ENCODE measurements at places on chromosomes 3 and 15.

GRCh38 chr3:22937536-22937935 lies 265.6 kb upstream of the UBE2E2 start:
- no peak for DNase-seq

GRCh38 chr3:159166899-159167586 lies 365.2 kb downstream of the MFSD1 start:
- no peak for DNase-seq

GRCh38 chr15:61856295-61856694 lies 204.0 kb downstream of the VPS13C start:
- DNase-seq, result no peak

GRCh38 chr15:56291741-56292140 lies 48.1 kb upstream of the RFX7 start:
- no peak for DNase-seq

- DNase-seq, result no peak
Observed at GRCh38 chr15:68809517-68809916, 11.2 kb downstream of the ANP32A start.

- no peak for DNase-seq
Observed at GRCh38 chr3:139745831-139746230, 68.1 kb upstream of the NMNAT3 start.

- no peak for DNase-seq
Observed at GRCh38 chr15:92580521-92580920, 75.1 kb downstream of the FAM174B start.

GRCh38 chr3:37543666-37544065 lies 318.0 kb upstream of the CTDSPL start:
- DNase-seq, result no peak

DNA sequence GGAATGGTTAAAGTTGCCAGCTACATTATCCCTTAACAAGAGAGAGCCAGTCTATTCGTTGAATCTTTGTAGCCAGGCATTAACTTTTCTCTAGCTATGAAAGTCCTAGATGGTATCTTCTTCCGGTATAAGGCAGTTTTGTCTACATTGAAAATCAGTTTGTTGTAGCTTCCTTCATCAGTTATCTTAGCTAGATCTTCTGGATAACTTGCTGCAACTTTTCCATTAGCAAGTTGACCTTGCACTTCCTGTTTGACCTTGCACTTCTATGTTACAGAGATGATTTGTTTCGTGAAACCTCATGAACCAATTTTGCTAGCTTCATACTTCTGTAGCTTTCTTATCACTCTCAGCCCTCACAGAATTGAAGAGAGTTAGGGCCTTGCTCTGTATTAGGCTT lies 24.1 kb downstream of the TOPAZ1 start:
- DNase-seq, result no peak

- no peak for DNase-seq
Observed at GRCh38 chr3:126938520-126939337, 44.2 kb upstream of the PLXNA1 start.

- no peak for DNase-seq
Observed at GRCh38 chr3:73572368-73572767, 52.4 kb downstream of the PDZRN3 start.

DNA sequence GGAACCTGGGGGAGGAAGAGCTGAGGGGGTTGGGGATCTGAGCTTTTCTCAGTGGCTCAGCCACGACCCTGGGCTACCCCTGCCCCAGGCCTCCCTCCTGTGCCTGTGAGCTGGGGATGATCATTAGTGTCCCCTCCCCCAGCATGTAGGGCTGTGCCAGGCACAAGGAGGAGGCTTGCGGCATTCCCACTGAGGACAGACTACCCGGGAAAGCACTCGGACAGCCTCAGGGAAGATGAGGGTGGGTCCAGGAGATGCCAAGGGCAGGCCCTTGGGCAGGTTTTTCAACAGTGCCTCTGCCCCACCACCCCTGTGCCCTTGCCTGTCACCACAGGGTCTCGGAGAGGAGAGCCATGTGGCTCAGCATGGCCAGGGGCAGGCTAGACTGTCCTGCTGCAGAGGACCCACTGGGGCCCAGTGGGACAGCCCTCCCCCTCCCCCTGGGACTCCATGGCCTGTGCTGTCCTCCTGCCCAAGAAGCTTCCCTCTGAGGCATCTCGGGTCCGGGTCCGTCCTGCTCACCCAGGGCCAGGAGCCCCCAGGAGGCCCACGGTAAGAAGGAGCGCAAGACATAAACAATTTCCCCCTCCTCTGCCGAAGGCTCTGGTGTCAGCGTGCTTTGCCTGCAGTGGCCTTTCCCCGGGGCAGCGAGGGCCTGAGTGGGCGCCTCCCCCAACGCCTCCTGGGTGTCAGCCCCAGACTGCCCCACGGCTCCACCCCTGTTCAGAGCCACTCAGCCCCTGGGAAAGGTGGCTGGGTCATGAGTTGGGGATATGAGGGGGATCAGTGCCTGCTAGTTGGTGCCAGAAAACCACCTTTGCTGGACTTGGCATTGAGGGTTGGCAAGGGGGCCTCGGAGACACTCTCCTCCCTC lies 192.5 kb downstream of the GOLGA6L6 start:
- DNase-seq, result peak; percentile 28

- no peak for DNase-seq
Observed at GRCh38 chr3:115651087-115651486, 27.8 kb downstream of the GAP43 start.

DNA sequence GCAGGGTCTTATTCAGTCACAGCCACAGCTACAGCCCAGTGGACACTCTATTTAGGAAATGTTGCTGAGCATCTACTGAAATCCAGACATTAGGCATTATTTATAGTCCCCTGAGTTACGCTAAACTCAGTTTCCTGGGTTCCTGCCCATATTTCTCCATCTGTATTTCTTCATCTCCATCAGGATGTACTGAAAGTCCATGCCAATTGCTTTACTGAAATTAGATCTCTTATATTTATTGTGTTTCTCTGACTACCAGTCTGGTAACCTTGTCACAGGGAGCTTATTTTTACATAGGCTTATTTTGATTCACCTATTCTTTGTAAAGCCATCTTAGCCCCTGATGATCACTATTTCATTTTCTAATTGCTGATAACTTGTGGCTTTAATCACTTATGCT lies 223.9 kb downstream of the TLE3 start:
- DNase-seq, result no peak

DNA sequence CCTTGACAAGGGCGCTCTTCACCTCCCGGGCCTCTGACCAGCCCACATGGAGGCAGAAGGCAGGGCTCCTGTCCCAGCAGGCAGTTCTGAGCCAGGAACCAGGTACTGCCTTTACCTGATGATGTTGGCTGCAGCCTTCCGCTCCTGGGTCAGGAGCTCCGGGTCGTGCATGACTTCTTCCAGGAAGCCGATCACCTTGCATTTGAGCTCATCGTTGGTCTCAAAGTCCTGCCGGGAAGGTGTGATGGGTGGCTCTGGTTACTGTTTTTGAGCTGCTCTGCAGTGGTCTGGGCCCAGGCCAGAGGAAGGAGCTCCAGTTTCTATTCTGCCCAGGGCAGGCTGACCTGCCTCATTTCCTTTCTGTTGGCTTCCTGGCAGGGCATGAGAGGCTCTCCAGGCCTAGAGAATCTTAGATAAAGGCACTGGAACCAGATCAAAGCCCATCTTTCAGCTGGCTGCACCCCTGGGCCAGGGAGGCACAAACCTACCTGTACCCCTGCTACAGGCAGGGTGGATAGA lies 53.2 kb upstream of the CTSH start:
- DNase-seq, result no peak

GRCh38 chr3:174973465-174973864 lies 114.3 kb downstream of the NAALADL2 start:
- DNase-seq, result no peak

GRCh38 chr3:188209740-188210139 lies 55.8 kb downstream of the LPP start:
- DNase-seq, result no peak

- no peak for DNase-seq
Observed at GRCh38 chr3:121545049-121545573, 677 bp downstream of the POLQ start.

DNA sequence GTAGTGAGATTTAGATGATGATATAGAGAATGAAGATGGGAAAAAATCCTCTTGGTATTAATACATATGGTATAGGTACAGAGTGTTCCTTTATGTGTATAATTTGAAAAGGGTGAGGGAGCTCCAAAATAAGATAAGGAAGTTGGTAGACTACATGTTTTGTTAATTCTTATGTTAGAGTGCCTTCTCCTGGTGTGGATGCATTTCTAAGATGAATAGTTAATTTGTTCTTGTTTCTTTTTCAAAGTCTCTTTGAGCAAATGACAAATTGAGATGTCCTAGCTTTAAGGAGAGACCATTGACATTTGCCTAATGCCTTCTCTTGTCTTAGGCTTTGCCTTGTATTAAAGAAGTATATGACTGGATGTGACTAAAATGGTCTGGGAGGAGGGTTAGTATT lies 34.1 kb downstream of the AKAP13 start:
- DNase-seq, result no peak

- peak; percentile 32 for DNase-seq
Observed at GRCh38 chr3:185280572-185281365, 26.9 kb upstream of the EHHADH start.

DNA sequence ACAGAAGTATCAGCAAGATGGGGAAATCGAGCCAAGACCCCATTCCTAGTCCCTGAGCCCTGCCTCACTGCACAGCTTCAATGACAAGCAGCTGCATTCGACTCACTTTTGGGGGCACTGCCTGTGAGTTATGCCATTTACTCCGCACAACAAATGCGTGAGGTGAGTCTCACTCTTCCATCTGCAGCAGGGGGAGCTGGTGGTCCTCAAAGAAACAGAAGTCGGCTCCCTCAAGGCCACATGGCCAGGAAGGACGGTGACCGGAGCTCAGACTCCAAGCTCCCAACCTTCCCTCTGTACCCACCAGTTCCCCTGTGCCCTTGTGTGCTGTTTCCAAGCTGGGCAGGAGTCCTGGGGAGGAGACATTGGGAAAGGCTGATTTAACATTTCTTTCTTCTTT lies 127.7 kb upstream of the IQSEC1 start:
- DNase-seq, result no peak

DNA sequence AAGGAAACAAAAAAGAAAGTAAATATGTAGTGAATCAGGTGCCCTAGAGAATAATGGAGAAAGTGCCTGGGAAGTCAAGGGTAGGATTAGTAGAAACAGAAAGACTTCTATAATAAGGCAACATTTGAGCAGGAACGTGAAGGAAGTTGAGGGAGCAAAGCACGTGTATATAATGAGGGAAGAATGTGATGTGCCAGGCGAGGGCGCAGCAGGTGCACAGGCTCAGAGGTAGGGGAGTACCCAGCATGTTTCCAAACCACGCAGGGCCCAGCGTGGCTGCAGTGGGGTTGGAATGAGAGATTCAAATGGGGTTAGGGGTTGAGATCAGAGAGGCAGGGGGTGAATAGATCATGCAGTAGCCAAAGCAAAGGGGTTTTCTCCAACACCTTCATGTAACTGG lies 91.9 kb upstream of the VGLL4 start:
- no peak for DNase-seq

GRCh38 chr3:118945834-118946233 lies 88.8 kb downstream of the IGSF11 start:
- no peak for DNase-seq

GRCh38 chr15:65766422-65767263 lies 25.4 kb downstream of the DENND4A start:
- no peak for DNase-seq

- DNase-seq, result no peak
Observed at GRCh38 chr3:46239952-46240351, 2.3 kb upstream of the CCR3 start.

DNA sequence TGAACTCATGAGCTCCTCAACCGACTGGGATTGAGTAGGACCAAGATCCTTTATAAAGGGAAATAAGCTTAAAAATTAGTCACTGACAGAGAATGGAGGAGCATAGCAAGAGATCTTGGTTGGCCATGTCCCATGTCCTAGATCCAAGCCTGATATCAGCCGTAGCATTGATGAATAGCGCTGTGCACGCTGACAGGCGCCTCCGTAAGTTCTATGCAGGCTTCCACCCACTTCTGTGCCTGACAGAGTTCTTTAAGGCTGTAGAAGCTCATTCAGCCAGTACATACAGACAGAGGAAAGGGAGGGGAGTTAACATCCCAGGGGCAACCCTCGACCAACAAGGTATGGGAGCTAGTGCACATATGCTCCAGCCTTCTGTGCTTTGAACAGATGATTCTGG lies 251.7 kb upstream of the TBC1D5 start:
- no peak for DNase-seq

- DNase-seq, result no peak
Observed at GRCh38 chr3:58392181-58392580, 41.5 kb downstream of the PDHB start.

DNA sequence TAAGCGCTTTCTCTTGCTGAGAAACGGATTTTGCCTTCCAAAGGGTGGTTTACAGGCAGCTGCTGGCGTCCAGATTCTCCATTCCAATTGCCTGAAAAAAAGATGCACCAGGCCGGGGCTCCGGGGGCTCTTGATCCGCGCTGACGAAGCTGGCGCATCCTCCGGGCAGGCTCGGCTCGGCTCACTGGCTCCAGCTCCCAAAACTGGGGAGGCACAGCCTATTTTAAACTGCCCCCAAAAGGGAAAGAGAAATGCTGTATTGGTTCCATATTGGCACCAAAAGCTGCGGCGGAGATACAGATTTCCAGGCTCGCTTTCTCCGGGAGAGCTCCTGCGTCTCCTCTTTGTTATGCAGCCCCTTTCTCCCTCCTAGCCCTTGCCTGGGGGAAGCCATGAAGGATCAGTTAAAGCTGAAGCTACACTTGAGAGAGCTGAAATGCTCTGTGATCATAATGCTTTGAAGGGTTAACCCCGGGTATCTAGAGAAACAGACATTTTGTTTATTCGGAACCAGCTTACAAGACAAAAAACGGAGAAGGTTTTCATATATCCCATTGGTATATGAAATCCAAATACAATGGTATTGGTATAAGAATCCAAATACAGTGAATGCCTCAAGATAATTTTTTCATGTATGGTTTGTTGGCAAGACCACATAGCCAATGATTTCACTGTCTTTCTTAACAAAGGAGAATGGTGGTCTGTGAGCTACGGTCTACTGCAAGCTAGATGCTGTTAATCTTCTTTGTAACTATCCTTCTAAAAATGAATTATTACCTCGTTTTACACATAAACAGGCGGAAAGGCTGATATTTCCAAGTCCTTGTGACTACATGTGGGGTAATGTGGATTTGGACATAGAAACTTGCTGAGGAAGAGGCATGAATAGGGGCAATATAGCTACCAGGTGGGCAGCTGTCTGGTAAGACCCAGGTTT lies 693 bp downstream of the CD200 start:
- no peak for DNase-seq

GRCh38 chr3:115819785-115820384 lies 196.6 kb downstream of the GAP43 start:
- DNase-seq, result peak; percentile 35

All from GM19239 (cell line).